Nucleus accumbens (tissue), 56 donors: ENCODE measurements at places on chromosomes 1 and 21.

- DNase-seq, result no peak
These were observed 14.4 kb upstream of the ZFYVE9 start for GRCh38 chr1:52127181-52128180.

DNA sequence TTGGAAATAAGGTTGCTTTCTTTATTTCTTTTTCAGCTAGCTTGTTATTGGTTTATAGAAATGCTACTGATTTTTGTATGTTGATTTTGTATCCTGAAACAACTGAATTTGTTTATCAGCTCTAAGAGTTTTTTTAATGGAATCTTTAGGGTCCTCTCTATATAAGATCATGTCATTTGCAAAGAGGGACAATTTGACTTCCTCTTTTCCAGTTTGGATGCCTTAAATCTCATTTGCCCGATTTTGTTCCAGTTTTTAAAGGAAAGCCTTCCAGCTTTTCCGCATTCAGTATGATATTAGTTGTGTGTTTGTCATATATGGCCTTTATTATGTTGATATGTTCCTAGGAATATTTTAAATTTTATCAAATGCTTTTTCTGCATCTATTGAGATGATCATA, 31.7 kb downstream of the SLC35A3 start:
- DNase-seq, result no peak

- no peak for DNase-seq
These were observed 11.5 kb downstream of the RCC2 start for GRCh38 chr1:17427696-17428660.

- DNase-seq, result no peak
These were observed 61.3 kb downstream of the XKR8 start for GRCh38 chr1:28021064-28021463.

- no peak for DNase-seq
These were observed 66.6 kb downstream of the BCAR3 start for GRCh38 chr1:93614986-93615581.

GRCh38 chr1:213492161-213493041, 441.4 kb downstream of the RPS6KC1 start:
- DNase-seq, result no peak

DNA sequence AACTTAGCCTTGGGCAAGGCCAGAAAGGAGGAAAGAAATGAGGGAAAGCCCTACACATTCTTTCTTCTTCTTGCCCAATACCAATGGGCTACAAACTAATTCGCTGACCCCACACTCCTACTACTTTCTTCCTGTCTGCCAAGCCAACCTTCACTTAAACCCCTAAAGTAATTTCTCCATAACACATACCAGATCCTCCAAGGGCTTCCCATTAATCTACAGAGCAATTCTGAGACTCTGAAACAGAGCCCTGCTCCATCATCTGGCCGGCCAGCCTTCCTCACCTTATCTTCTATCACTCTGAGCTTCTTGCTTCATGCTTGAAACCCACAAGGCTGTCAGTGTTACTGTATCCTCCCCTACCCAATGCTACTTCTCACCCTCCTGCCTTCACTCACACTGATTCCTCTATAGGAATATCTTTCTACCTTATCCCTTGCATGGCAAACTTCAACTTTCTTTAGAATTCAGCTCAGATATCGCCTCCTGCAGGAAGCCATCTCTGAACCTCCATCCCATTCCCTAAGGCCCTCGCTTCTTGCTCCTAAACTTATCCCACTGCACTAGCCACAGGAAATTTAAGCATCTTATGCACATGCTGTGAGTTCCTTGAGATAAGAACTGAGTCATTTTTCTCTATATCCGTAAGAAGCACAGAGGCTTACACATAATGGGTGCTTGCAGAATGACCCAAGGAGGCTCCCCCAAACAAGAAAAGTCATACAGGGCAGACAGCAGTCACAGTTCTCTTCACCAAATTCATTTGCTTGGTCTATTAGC, 81.9 kb downstream of the JAK1 start:
- no peak for DNase-seq

DNA sequence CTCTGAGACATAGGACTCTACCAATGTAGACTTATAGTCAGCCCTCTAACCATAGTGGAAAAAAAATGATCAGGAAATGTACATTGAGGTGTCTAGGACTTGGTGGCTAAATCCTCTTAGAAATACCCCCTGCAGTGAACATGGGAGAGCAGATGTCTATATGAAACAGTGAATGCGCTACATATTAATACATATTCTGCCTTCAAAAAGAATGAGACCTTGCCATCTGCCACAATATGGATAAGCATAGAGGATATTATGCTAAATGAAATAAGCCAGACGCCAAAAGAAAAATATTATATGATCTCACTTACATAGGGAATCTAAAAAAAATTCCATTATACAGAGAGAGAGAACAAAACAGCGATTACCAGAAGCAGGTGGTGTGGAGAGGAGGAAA, 66.6 kb upstream of the HAO2 start:
- no peak for DNase-seq

- DNase-seq, result no peak
These were observed 77.8 kb downstream of the DRAM2 start for GRCh38 chr1:111062081-111062480.

DNA sequence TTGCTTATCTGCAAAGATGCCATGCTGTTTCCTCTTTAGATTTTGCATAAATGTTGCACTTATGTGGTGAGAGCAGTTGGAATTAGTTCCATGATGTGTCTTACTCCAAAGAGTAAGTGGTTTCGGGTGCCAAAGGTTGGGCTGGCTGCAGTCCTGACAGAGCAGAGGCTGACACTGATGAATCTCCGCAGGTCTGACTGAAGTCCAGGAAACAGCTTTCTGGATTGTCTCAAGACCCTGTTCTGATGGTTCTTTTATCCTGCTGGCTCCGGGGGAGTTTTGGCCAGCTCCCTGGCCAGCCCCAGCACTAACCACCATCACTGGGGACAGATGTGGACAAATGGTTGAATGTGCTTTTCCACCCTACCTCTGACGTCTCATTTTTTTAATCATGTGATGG, 207.2 kb upstream of the KIAA0040 start:
- DNase-seq, result no peak

GRCh38 chr1:60911966-60912697, 170.2 kb upstream of the NFIA start:
- peak; percentile 6 for DNase-seq

- no peak for DNase-seq
These were observed 151.3 kb upstream of the COL6A1 start for GRCh38 chr21:45830221-45830640.

DNA sequence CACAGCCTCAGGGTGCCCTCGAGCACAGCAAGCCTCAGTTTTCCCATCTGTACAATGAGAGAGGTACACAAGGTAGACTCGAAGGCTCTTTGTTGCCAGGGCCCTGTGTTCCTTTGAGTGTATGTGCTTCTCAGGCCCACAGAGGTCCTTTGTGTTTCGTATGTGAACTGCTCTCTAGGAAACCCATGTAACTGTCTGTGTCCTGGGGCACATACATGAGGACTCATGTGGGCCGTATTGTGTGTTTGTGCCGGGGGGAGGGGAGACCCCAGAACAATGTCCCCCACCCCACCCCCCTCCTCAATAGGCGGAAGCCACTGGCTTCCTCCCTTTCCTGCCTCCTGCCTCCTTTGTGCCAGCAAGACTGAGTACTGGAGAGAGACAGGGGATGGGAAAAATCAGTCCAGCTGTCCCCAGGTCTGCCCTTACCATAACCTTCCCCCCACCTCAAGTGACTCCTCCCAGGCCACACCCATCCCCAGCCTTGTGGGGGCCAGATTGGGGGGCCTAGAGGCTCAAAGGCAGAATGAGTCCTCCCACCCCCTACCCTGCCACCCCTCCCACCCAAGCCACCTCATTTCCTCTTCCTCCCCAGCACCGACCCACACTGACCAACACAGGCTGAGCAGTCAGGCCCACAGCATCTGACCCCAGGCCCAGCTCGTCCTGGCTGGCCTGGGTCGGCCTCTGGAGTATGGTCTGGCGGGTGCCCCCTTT, at the start of gene TIE1:
TSS of gene TIE1 (plus strand) at position 605 of the 717 bp plus-strand sequence. CDS start at position 695, 90 bp downstream.
- no peak for DNase-seq

DNA sequence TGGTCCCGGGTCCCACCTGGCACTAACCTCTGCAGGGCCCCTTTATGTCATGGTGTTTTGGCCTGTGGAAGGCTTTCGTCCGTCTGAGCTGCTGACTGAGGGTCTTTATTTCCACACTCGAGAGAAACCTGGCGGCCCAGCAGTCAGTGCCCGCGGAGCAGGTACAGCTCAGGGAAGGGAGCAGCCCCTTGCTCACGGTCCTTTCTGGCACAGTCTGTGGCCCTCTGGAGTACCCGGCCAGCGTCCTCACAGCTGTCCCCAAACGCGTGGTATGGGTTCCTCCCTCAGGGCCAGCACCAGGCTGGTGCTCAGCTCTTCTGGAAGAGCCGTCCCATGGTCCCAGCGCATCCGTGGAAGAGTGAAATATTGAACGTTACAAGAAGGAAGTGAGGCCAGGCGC, 24.3 kb downstream of the SKI start:
- no peak for DNase-seq

GRCh38 chr1:242225767-242226573, 227.1 kb upstream of the MAP1LC3C start:
- no peak for DNase-seq
